ENCODE measurements at places on chromosomes 1 and 21.

GRCh38 chr1:33763406-33763805, 100.5 kb upstream of the HMGB4 start:
- DNase-seq, result no peak

DNA sequence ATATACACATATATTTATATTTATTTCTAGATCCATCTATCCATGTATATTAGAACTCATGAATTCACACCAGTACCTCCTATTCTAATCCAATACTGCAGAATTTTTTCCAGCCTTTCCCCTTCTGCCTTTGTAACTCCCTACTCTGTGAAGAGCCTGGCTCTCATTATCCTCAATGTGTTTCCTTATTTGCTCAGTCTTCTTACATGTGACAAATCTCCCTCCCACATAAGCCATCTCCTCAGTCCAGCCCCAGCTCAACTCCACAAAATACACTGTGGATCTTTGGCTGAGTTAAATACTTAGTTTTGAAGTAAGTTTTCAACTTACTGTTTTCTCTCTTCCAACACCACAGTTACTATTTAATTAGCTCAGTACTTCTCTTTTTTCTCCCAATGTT, 45.7 kb downstream of the ATP5PO start:
- no peak for DNase-seq

GRCh38 chr1:55718758-55719671, 503.9 kb upstream of the USP24 start:
- no peak for DNase-seq

DNA sequence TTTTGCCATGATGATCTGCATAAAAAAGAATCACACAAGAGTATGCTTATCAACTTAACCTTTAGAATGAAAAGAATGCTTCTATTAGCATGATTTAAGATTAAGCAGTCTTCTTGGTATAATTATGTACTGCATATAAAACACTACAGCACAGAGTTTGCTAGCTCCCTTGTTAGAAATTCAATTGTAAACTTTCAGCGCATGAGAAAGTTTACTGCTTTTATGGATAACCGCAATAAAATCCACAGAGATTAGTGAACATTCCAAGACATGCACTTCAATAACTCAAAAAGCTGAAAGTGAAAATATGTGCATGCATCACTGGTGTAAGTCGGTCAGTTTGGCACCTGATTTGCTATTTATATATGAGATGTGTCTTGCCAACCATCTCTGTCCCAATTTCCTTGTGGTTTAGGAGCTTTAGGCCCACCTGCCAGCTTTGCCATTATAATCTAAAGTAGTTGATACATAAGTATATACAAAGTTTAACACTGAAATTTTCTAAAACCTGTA, 16.9 kb downstream of the CCT8 start:
- DNase-seq, result no peak

DNA sequence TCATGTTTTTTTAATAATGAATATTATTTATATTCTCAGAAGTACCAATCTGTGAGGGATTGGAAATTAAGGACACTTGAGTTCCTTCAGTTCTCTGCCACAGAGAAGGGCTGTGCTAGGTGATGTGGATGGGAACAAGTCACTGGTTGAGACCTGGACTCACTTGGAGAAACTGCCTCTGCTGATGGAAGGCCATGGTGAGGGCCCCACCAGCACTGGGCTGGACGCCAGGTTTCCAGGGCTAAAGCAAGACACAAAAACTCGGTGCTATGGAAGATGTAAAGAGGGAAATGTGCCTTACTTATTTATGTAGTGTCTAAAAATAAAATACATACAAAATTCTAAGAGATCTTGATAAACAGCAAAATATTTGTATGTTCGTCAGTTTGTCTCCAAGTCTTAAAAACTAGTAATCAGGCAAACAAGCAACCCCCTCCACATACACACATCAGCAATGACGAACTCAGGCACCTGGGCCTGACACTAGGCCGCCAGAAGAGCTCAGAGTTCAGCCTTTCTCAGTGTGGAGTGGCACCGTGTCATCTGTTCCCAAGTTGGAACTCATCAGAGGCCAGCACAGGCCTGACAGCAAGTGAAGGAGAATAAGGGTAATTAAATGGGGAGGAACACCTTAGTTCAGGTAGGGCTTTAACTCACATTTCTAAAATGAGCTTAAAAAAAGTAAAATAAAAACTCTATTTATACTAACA, 19.6 kb downstream of the SIPA1L2 start:
- no peak for DNase-seq

DNA sequence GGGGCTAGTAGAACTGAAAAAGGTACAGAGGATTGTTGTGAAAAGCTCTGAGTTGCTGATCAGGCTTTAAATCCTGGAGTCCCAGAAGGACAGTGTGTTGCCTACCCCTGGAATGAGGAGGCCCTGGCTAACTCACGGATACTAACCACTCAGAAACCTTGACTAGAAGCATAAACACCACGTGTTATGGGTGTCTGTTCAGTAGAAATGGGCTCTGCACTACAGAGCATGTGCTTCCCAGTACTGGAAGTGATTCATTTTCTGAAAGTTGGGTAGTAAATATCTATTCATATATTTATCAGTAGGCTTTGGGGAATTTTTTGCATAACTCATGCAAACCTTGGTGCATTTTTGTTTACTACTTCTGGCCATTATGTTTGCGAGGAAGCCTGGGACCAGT, 15.1 kb upstream of the CLCA1 start:
- no peak for DNase-seq

- no peak for DNase-seq
Observed at GRCh38 chr1:17874710-17875109, 119.6 kb downstream of the ACTL8 start.

GRCh38 chr1:229567109-229567868, 8.8 kb upstream of the ABCB10 start:
- DNase-seq, result no peak

- DNase-seq, result no peak
Observed at GRCh38 chr1:82549841-82550240, 749.1 kb downstream of the ADGRL2 start.

DNA sequence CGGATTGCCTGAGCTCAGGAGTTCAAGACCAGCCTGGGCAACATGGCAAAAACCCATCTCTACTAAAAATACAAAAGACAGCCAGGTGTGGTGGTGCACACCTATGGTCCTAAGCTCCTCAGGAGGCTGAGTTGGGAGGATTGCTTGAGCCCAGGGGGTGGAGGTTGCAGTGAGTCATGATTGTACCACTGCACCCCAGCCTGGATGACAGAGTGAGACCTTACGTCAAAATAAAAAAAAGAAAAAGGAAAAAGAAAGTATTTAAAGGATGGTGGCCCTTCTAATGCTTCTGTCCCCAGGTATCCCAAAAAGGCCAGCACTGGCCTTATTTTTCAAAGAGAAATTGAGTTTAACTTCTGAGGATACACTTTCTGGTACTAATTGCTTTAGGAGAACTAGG, 1.7 kb downstream of the IKBKE start:
- DNase-seq, result no peak

DNA sequence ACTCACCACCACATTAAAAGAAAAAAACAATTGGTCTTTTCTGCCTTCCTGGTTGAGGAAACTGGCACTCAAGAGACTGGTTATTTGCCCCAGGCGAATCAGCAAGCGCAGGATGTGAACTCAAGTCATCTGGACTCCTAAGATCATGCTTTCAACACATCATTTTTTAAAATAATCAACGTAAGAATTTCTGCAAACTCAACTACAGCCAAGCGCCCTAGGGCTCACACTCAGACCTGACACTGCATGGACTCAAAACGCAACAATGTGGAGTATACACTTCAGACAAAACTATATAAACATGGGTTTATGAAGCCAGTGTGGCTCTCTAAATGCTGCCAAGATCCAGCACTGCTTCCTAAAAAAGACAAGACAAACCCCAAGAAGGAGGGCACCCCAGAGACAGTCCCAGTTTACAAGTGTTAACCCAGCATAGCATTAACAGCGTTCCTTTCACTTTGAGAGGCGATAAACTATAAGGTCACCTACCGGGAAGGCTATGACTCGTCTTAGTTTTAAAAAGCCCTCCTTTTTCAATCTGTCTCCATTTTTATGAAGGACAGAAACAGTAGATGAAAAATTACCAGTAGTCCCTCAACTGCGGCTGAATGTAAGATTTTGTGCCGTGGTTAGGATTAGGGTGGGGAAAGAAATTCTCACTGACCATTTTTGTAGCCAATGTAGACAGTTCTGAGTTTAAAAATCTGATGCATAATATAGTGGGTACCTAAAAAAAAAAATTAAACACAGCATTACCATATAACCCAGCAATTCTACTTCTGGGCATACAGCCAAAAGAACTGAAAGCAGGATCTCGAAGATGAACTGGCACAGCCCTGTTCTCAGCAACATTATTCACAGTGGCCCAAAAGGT, 54.8 kb downstream of the SIPA1L2 start:
- DNase-seq, result no peak

DNA sequence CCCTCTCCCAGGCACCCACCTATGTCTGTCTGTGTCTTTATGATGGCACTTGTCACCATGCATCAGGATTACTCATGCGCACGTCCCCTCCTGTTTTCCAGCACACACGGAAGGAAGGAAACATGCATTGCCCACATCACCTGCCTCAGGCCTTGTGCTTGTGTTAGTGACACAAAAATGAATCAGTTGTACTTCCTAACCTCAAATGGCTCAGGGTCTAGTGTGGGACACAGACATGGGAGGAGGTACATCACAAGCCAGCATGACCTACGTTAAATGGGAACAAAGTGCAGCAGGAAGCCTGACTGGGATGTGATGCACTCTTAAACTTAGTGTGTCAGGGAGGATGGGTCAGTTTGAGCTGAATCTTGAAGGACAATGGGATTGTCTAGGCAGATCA, 126.7 kb downstream of the TRABD2B start:
- DNase-seq, result no peak

DNA sequence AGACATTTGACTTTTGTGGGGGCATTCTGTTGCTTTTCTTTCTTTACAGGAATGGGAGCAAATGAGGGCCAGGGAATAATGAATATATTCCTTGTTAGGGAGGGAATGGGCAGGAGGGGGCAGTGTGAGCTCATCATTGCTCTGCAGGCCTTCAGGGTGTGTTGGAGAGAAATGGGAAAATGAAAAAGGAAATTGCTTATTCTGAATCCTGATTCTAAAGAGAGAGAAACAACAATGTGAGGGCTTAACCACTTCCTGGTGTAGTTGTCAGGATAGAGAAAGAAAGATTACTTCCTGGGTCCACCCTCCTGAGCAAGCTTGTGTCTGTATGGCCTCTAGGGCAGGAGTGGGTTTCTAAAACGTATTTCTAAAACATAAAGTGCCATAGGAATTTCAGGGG, 28.3 kb downstream of the VANGL2 start:
- DNase-seq, result peak; percentile 63

GRCh38 chr1:227437495-227438008, 119.3 kb upstream of the CDC42BPA start:
- DNase-seq, result peak; percentile 59

DNA sequence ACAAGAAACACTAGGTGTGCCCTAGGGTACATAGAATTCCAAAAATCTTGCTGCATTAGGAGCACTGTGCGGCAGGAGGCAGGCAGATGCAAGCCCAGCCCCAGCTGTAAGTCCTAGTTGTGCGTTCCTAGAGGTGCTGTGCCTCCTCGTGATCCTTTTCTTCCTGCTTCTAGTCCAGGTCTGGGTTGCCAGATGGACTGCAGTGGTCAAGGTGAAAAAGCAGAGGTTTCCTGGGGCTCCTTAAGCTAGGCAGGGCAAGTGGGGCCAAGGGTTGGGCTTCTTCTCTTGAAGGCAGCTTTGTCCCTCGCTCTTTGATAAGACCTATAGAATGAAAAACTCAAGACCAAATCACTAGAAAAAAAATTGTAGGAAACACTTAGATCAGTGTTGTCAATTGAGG, 21.6 kb upstream of the SLC45A3 start:
- DNase-seq, result no peak

GRCh38 chr1:215607412-215607811, 40.3 kb downstream of the KCTD3 start:
- no peak for DNase-seq

- DNase-seq, result no peak
Observed at GRCh38 chr1:225451840-225452515, 24.1 kb upstream of the LBR start.

DNA sequence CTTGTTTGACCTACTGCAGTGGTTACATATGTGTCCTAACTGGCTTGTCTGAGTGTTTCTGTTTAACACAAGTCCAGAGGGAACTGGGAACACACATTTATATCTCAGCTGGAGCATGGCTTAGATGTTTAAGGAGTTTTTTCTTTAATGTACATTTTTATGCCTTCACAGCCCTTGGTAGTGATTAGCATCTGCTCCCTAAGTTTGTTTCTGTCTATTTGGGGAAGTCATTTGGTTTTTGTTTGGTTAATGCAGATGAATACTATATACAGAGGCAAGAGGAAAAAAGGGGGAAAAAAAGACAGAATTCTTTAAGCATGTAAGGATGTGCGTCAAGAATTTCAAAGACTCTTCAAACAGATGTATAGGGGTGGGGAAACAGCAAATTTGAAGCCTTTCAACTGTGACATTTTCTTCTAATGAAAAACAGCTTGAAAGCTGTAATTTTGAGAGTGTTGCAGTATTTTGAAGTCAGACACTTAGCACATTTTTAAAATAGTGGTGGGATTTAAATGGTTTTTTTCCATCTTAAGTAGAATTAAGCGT, 15.4 kb downstream of the MACO1 start:
- DNase-seq, result no peak

DNA sequence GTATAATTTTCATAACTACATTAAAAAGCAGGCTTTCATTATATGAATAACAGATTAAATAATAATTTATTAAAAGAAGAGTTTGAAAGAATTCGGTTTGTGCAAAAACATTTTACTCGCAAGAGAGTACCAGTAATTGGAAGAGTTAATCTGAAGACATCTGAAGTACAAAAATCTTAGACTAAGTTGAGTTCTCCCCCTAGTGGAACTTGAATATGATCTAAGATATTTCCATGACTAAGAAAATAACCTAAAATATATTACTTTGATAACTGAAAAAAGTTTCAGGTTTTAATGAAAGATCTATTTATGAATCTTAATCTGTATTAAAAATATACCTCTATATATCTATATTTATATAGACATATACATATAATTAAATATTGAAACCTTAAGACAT, 112.5 kb upstream of the GFI1 start:
- no peak for DNase-seq

DNA sequence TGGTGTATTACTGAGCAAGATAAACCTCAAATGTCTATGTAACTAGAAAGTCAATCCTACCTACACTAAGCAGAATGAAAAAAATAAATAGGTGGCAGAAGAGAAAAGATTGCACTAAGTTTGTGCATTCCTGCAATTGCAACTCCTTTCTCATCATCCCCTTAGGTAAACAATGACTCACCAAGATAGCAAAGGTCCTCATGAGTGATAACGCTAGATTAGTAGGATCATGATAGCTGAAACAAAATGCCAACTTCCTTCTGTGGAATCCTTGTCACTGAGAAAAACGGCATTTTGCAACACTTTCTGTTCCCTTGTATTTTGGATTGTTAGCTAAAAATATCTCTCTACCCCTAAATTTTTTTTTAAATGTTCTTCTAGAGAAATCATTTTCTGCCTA, 20.0 kb upstream of the FCER1A start:
- DNase-seq, result no peak

- no peak for DNase-seq
Observed at GRCh38 chr1:118987468-118988185, 516 bp downstream of the TBX15 start.

GRCh38 chr1:202086579-202087350, 36.0 kb upstream of the GPR37L1 start:
- DNase-seq, result no peak

GRCh38 chr1:112872551-112872962, 83.4 kb downstream of the SLC16A1 start:
- no peak for DNase-seq

All from NCI-H2081 (cell line).